ENCODE measurements at places on chromosomes 2 and 18.

GRCh38 chr2:68834737-68835376 lies 36.3 kb downstream of the BMP10 start:
- no peak for DNase-seq

- DNase-seq, result no peak
These were observed 115.5 kb upstream of the SP3 start for GRCh38 chr2:174080672-174081121.

GRCh38 chr2:132915812-132916549 lies 246.0 kb upstream of the LYPD1 start:
- DNase-seq, result no peak

DNA sequence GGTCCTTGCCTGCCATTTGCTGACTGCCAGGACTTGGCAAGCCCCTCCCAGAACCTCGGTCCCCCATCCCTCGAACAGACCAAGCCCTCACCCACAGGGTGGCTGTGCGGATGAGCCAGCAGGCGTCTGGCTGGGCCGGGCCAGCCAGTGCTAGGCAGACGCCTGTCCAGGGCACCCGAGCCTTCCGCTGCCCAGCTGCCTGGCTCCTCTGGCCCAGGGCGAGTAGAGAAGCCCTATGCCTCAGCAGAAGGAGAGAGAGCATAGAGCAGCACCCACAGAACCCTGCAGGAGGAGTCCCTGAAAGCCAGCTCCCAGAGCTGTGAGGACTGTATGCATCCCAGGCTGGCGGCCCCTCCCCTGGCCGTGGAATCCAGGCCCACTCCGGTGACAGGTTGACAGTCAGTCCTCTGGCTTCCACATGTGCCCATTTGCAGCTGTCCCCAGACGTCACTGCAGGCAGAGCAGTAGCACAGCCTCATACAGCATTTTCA lies 62.1 kb upstream of the GLI2 start:
- peak; percentile 66 for DNase-seq

DNA sequence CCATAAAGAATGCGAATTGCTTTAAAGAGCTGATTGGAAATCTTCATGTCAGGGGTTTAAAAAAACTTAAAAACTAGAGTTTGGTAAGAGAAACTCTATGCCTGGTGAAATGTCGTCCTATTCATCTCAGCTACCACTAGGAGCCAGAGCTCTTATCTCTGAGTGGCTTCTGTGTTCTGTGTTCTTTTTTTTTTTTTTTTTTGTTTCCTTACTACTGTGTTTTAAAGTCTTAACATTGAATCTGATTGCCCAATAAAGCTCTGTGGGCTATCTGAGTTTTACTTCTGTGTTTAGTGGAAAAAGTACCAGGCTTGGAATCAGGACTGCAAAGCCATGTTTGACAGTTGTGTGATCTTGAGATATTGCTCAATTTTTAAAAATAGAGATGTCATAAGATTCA lies 494.8 kb downstream of the RIT2 start:
- no peak for DNase-seq

All from SK-N-SH (cell line).